Chondrocyte (in vitro differentiated cells): ENCODE measurements at places on chromosomes 4 and X.

DNA sequence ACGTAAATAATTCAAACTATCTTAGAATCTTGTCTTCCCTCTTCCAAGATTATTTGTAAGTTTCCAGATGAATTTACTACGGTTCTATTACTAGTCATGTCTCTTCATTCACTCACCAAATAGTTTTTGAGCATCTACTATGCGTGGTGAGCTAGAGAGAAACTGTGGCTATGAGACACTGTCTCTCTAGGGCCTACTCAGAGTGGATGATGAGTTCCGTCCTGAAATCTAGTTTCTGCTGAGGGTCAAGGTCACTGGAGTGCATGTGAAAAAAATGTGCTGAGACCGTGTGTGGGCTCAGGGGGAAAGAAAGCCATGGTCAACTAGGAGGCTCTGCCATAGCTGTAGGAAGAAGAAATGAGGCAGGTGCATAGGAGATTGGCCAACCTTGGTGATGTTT, 320.2 kb upstream of the GATB start:
- no peak for DNase-seq
- no peak overlapping the region for H3K4me3 ChIP-seq
- H3K4me1 ChIP-seq = no peaks in the 10 kb centered on the region
- H3K36me3 ChIP-seq = no peaks in the 10 kb centered on the region

GRCh38 chr4:818106-818921, 7.6 kb downstream of the CPLX1 start:
- peaks cover 58% of the 10 kb centered on the region for H3K27me3 ChIP-seq
- no peak overlapping the region for H3K4me3 ChIP-seq
- no peaks in the 10 kb centered on the region for H3K36me3 ChIP-seq

- DNase-seq = no peak
- peaks cover 4% of the 10 kb centered on the region for H3K36me3 ChIP-seq
- H3K27ac ChIP-seq = no peak overlapping the region
- H3K27me3 ChIP-seq = peaks cover 41% of the 10 kb centered on the region
- no peak overlapping the region for H3K4me3 ChIP-seq
Observed at GRCh38 chr4:7121866-7122653, 54.2 kb upstream of the GRPEL1 start.

DNA sequence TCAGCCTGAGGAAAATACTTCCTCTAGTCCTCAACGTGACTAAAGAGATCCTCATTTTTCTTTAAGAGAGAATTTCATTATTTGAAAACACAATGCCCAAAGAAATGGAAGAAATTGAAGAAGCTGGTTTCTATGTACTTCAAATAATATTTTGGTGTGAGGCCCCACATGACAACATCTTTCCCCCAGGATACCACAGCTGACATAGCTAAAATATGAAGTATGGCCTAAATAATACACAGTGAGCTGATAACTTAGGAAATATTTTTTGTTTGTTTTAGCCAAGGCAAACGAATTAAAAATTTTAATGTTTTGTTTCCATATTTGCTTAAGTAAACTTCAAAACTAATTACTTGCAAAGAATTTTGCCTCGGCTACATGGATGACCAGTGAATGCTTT, 149.2 kb downstream of the CBR4 start:
- H3K27me3 ChIP-seq = no peaks in the 10 kb centered on the region
- no peak overlapping the region for H3K4me3 ChIP-seq
- H3K27ac ChIP-seq = peak overlapping the region; percentile 95
- H3K4me1 ChIP-seq = peaks cover 97% of the 10 kb centered on the region
- peaks cover 55% of the 10 kb centered on the region for H3K36me3 ChIP-seq

DNA sequence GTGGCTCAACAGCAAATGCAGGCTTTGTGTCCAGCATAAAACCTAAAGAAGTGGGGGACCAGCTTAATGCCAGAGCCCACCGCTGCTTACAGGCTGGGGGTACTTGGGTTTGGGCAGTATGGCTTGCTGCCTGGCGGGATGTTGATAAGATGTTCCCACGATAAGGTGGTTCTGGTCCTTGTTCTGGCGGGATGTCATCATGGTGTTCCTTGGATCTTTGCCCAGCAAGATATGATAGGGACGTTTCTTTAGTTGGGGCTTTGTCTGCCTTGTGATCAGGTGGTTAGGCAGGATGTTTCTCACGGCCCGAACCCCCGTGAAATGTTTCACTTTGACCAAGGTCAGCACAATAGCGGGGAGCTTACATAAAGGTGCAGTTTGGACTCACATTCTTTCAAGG, 35.3 kb downstream of the PNPLA4 start:
- H3K4me1 ChIP-seq = no peaks in the 10 kb centered on the region
- H3K4me3 ChIP-seq = no peak overlapping the region
- no peaks in the 10 kb centered on the region for H3K27me3 ChIP-seq

GRCh38 chr4:141705048-141705746, 68.8 kb downstream of the IL15 start:
- no peak overlapping the region for H3K27ac ChIP-seq
- no peak overlapping the region for H3K4me3 ChIP-seq
- no peaks in the 10 kb centered on the region for H3K27me3 ChIP-seq
- no peak for DNase-seq
- no peaks in the 10 kb centered on the region for H3K4me1 ChIP-seq
